ENCODE measurements at places on chromosomes 1 and 21.

DNA sequence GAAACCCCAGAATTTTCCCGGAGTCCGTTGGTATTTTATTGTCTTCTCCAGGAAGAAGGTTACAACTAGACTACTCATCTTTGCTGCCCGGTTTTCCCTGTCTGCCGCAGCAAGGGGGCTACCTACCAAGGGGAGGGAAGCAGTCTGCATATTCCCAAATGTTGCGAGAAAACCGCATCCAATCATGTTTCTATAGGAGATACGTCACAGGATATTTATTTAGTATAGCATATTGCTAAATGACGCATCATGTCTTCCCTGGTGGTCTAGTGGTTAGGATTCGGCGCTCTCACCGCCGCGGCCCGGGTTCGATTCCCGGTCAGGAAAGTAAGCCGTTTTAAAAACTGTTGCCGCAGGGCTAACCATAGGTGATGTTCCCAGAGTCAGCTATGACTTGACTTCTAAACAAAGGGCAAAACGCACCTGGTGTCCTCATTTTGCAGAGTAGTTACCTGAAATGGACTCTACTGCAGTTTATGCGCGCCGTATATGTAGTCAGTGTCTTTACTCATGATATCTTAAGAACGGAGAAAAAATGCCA lies 15.2 kb upstream of the ZNF692 start:
- DNase-seq: peak; percentile 83

GRCh38 chr1:32928285-32928684 lies 27.1 kb upstream of the TMEM54 start:
- DNase-seq: no peak

DNA sequence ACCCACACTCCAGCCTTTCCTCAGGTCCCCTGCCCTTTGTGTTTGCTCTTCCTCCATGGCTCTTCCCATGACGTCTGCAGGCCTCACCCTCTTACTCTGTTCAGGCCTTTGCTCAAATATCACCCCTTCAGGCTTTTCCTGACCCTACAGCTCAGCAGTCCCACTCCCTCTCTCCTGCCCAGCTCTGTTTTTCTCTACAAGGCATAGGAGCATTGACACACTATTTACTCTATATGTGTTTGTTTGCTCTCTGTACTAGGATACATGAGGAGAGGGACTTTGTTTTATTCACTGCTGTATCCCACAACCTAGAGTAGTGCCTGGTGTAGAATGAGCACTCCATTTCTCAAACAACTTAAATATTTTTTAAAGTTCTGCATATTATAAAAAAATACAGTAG lies 107.4 kb upstream of the COA6 start:
- no peak for DNase-seq

- no peak for DNase-seq
Measured at GRCh38 chr1:89980605-89981004, 14.3 kb upstream of the ZNF326 start.

GRCh38 chr1:115056395-115056798 lies 26.8 kb downstream of the TSHB start:
- no peak for DNase-seq

DNA sequence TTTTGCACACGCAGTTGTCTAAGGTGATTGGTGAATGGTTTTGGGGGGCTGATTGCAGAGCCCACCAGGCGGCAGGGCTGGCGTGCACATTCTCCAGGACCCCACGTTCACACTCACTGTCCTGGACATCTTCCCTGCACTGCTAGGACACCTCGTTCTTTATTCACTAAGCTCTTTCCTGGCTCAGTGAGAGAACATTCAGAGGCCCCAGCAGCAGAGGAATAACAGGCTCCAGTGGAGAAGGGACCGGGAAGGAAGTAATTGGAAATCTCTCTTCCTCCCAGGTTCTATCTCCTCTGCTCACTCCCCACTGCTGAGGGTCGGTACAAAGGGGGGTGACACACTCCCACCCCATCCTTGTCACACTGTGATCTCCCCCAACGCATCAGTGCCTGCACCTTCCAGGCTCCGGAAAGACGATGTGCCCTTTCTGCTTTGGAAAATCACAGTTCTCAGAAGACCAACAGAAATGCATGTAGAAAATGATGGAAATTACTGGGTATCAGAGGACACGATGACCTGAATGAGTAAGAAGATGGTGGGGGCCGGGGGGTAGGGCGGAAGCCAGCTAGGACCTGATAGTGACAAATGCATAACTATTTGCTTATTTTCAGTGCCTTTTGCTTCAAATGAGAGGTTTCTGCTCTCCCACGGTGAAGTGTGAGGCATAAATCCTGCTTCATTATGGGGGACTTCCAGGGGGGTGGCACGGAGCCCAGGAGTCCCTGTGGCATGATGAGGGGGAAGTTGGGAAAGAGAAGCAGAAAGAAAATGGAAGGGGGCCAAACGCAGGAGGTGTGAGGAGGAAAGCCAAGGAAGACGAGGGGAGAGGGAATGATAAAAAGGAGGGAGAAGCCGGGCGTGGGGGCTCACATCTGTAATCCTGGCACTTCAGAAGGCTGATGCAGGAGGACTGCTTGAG lies 25.2 kb upstream of the KIF26B start:
- DNase-seq: no peak

GRCh38 chr1:164563721-164564360 lies 4.9 kb downstream of the PBX1 start:
- no peak for DNase-seq

- DNase-seq: peak; percentile 63
Measured at GRCh38 chr1:38818175-38818976, 41.2 kb downstream of the RRAGC start.

GRCh38 chr1:225733254-225733653 lies 44.4 kb upstream of the SRP9 start:
- no peak for DNase-seq

GRCh38 chr1:7146710-7147109 lies 361.5 kb downstream of the CAMTA1 start:
- no peak for DNase-seq

DNA sequence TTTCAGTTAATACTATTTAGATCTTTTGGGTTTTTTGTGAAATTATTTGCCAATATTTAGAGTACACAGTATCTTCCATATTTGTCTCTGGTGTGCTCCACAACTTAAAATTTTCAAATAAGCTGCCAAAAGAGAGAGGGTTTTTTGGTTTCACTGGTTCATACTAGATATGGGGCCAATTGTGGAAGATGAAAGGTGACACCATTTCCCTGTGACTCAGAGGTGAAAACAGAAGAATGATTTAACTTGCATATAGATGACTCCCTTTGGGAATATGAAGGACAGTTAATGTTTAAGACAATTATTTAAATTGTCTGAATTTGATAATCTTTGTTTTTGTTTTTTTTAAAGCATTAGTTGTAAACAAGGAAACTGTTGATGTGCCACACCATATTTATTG lies 37.5 kb downstream of the IVNS1ABP start:
- no peak for DNase-seq

GRCh38 chr1:212286556-212287131 lies 1.4 kb downstream of the PPP2R5A start:
- no peak for DNase-seq

DNA sequence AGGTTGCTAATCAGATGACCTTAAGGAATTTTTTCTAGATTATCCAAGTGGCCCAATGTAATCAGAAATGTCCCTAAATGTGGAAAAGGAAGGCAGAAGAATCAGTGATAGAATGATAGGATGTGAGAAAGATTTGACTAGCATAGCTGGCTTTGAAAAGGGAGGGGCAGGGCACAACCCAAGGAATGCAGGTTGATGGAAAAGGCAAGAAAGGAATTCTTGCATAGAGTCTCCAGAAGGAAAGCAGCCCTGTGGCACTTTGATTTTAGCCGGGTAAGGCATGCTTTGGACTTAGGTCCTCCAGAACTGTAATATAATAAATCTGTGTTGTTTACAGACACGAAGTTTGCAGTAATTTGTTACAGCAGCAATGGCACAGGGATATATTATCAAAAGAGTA lies 375.7 kb upstream of the B3GALT2 start:
- no peak for DNase-seq

- no peak for DNase-seq
Measured at GRCh38 chr1:96416701-96417444, 304.7 kb upstream of the PTBP2 start.

- DNase-seq: no peak
Measured at GRCh38 chr21:32917362-32918135, 108.2 kb upstream of the OLIG2 start.

DNA sequence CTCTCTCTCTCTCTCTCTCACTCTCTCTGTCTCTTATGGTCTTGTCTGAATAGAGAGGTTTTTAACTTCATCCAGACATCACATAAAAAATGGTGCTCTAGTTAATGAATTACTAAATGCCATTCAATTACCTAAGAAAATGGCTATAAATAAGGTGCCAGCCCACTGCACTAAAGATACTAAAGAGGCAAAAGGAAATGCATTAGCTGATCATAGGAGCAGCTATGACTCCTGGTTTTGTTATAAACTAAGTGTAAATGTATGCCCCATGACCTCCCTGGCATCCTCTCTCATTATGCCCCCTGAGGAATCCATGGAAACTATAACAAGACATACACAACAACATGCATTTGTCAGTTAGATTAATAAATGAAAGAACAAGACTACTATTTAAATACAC lies 57.5 kb upstream of the PDC start:
- no peak for DNase-seq

- no peak for DNase-seq
Measured at GRCh38 chr21:41993744-41994143, 16.4 kb downstream of the ZBTB21 start.

- DNase-seq: no peak
Measured at GRCh38 chr1:179663810-179664209, 72.2 kb downstream of the TDRD5 start.

GRCh38 chr1:6724517-6725141 lies 23.0 kb upstream of the DNAJC11 start:
- no peak for DNase-seq

- no peak for DNase-seq
Measured at GRCh38 chr1:206131037-206131436, 13.8 kb upstream of the AVPR1B start.

GRCh38 chr1:184186167-184186566 lies 134.6 kb downstream of the TSEN15 start:
- DNase-seq: no peak

DNA sequence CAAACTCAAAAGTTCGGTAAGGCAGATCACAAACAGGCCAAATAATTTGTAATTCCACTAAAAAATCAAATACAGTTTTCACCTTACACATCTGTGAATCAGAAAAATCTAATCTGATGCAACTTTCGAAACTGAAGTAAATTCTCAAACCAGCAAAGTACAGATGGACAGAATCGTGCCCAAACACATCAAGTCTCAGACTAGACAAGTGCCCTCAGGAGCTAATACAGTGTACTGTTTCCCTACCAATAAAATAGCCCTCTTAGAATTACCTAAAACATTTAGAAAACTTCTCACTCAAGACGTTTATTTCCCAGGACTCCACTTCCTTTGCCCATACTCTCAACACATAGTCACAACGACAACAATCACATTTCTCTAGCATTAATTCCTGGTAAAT lies 134.2 kb downstream of the SMYD2 start:
- no peak for DNase-seq

DNA sequence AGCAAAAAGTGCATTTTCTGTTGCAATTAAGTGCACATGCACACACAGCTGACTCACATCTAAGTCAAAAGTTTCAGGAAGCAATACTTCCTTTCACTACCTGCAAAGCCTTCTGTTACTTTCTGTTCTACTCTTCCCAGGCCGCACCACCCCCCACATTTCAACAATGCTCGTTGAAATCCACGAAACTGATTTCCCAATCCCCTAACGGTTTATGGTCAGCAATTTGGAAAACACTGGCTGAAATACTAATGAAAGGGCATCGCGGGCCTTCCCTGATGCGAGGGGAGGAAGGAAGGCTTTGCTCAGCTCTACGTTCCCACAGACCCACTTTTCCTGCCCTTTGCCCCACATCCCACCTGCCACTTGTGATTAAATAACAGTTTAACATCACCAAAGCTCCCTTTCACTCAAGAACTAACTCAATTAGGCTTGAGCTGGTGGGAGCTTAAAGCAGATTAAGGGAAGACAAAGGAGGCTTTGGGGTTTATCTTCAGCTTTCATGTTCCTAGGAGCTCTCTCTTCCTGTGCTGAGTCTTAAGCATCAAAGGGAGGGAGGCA lies 243.2 kb upstream of the RAB4A start:
- DNase-seq: no peak

DNA sequence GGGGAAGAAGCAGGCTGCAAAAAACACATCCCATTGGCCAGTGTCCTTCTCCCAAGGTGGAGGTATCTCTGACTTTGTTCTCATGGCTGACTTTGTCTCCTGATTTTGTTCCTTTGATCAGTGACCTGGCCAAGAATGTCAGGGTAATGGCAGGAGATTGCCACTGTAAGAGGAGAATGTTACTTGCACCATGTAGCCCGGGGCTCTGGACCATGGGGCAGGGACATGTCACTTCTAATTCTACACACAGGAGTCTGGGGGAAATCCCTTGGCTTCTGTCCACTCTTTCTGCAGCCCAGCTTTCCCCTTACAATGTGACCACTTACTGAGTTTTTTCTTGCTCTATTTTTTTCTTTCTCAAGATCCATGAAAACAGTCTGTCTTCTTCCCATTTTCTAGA lies 87.7 kb upstream of the LRRN2 start:
- no peak for DNase-seq

GRCh38 chr1:219119839-219120238 lies 53.8 kb upstream of the LYPLAL1 start:
- DNase-seq: no peak
